ENCODE measurements at places on chromosomes 5 and 9.

- no peak for DNase-seq
Observed at GRCh38 chr5:68818870-68819269, 274.9 kb upstream of the SLC30A5 start.

GRCh38 chr5:1007221-1007680 lies 1.4 kb upstream of the NKD2 start:
- DNase-seq = no peak

DNA sequence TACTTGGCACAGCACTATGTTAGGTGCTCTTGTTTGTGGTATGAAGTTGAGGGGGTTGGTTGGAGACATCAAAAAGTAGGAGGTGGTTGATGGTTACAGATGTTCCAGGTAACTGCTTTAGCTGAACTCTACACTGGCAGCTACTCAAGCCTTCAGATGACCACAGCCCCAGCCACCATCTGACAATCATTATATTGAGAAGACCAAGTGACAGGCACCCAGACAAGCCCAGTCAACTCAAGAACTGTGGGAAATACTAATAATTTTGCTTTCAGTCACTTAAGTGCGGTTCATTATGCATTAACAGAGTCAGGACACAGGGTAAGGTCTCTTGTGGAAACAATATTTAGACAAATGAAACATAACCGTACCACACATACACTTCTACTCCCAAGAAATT lies 38.9 kb upstream of the SLIT3 start:
- no peak for DNase-seq

- DNase-seq = no peak
Observed at GRCh38 chr9:28539434-28540070, 966.3 kb upstream of the C9orf72 start.

DNA sequence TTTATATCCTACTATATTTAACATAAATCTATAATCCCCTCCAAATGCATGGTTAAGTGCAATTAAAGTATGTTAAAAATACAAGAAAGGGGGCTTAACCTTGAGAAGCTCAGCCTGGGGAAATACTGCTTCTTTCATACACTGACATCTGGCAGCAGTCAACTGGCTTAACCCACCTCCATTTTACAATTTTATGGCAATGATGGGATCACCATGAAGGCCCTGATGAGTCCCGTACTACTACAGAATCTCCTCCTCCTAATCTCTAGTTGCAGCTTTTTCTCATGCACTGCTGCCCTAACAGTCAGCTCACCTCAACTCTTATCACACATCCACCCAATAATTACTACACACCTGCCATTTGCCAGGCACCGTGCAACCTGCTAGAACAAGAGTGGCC lies 40.9 kb downstream of the ZNF608 start:
- no peak for DNase-seq

- no peak for DNase-seq
Observed at GRCh38 chr5:119288379-119289033, 67.3 kb upstream of the TNFAIP8 start.

DNA sequence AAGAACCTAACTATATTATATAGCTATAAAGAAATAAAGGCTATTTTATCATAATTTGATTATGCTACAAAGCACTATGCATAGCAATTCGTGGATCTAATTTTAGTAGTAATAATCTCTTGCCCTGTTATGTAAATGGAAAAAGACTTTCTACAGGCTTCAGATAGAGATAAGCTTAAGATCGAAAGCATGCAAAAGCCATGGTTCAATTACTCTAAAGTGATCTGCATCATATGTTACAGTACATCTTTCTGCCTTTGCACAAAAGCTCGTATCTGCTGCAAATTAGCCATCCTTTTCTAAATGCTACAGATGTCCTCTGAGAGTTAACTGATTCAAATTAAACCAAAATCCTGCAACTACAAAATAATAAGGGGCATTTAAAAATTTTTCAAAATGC lies 234.8 kb upstream of the TMEM161B start:
- DNase-seq = no peak

- peak; percentile 60 for DNase-seq
Observed at GRCh38 chr9:91207729-91208418, 153.8 kb downstream of the AUH start.

GRCh38 chr9:127586537-127586936 lies 25.5 kb upstream of the STXBP1 start:
- DNase-seq = peak; percentile 47

DNA sequence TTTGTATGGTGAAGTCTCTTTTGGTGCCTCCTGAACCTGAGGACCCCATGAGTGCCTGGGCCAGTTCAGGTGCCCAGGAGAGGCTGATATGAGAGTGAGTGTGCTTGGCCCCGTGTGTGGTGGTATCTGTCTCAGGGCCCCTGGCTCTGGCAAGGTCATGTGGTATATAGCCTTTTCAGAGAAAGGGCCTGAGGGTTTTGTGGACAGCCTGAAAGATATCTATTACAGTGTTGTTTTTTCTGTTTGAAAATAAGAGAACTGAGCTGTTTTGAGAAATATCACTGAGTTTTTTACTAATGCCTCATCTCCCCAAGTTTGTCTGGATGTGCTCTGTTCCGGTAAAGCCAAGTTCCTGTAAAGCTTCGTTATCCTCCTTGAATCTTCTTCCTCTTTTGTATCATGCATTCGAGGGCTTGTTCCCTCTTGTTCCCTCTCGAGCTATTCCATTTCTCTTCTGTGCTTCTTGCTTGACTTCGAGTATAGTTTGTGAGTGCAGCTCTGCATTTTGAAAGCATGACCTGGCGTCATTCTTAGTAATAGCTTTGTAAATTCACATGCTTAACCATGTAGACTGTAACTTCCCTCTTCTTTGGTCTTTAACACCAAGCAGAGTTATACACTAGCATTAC lies 122.3 kb downstream of the MAST4 start:
- no peak for DNase-seq

DNA sequence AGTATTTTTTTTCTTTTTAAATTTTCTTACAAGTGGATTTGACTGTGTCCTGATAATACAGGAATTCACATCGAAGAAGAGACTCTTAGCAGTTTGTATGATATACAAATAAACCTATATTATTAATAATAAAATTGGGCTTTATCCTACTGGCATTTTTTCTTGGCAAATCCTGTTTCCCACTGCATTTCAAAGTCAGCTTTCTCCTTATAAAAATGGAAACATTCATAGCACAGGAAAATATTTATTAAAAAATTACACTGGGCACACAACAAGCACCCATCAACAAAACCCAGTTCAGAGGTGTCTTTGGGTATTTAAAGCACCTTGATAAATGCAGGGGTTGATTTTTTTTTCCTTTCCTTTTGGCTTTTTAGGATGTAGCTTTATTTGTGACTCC lies 200.9 kb downstream of the MEF2C start:
- DNase-seq = no peak

DNA sequence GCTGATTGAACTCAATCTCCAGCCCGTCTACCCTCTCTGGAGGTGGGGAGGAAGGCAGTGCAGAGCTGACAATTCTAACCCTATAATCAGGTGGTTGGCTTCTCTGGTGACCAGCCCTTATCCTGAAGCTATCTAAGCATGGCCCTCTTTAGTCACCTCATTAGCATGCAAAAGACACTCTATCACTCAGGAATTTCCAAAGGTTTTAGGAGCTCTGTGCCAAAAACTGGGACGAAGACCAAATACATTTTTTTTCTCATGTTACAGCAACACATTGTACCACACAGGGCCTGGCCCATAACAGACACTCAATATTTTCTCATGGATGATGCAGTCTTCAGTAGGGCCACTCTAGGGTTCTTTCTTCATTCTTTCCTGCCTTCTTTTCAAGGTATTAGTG lies 118.8 kb upstream of the VLDLR start:
- no peak for DNase-seq

DNA sequence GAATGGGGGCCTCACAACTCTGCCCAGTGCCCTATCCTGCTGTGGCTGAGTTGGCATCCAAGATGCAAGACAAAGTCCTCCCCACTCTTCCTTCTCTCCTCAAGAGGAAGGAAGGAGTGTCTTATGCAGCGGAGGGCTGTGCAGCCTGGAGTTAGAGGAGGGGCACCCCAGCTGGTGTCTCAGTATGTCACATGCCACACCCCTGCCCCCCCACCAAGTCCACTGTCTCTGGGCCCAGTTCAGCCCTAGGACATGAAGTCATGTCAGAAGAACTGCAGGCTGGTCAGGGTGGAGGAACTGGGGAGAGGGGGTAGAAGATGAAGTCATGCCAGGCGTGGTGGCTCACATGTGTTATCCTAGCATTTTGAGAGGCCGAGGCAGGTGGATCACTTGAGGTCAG lies 28.0 kb upstream of the SLC28A3 start:
- DNase-seq = no peak

DNA sequence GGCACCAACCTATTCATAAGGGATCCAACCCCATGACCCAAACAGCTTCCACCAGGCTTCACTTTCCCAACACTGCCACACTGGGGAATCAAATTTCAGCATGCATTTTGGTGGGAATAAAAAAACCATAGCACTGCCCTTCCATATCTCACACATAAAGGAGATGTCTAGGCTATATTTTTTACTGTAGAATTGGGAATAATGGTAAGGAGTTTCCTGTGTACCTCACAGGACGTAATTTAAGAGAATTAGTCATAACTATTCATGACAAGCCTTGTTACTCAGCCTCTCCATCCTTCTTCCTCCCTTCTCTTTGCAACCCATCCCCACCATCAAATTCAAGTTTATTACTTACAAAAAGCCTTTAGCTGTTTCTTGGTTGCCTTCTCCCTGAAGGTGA lies 352.1 kb downstream of the MLLT3 start:
- peak; percentile 19 for DNase-seq

DNA sequence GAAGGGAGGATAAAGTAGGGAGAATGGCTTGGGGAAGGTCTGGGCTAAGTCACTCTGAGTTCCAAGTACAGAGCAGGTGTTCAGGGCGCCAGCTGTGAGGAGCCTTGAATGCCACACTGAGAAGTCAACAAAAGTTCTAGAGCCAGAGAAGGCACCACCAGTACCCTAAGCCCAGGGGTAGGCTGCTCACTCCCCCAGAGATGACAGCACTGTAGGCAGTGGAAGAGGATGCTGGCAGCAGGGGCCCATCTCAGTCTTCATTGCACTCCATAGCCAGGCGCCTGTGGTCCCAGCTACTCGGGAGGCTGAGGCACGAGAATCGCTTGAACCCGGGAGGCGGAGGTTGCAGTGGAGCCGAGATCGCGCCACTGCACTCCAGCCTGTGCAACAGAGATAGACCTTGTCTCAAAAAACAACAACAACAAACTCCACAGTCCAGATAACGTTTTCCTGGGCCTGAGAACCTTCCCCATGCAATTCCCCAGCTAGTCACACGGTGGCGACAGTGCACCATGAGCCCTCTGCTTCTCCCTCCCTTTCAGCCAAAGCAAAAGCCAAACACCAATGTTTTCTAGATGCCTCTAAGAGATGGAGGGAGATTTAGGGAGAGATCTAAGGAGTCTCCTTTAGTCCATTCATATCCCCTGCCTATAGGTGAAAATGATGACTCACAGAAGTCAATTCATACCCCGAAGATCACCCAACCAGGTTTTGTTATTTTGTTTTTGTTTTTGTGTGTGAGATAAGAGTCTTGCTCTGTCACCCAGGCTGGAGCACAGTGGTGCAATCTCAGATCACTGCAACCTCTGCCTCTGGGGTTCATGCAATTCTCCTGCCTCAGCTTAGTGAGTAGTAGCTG lies 19.8 kb upstream of the NSD1 start:
- DNase-seq = peak; percentile 32

DNA sequence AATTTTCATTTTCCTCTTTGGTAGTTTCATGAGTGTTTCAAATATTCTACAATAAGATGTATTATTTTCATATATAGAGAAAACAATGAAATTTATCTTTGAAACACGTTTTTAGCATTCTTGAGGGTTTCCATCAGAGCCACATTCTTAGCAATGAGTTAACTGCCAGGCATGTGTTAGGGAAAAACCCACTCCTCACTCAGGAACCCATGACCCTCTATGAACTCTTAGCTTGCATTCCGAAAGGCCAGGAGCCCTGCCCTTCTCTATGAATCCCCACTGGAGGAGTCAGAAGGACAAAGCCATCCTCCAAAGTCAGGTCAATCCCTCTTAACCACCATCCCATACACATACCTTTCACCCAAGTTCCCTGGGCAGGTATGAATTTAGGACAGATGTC lies 57.5 kb downstream of the ADAMTS12 start:
- DNase-seq = no peak

DNA sequence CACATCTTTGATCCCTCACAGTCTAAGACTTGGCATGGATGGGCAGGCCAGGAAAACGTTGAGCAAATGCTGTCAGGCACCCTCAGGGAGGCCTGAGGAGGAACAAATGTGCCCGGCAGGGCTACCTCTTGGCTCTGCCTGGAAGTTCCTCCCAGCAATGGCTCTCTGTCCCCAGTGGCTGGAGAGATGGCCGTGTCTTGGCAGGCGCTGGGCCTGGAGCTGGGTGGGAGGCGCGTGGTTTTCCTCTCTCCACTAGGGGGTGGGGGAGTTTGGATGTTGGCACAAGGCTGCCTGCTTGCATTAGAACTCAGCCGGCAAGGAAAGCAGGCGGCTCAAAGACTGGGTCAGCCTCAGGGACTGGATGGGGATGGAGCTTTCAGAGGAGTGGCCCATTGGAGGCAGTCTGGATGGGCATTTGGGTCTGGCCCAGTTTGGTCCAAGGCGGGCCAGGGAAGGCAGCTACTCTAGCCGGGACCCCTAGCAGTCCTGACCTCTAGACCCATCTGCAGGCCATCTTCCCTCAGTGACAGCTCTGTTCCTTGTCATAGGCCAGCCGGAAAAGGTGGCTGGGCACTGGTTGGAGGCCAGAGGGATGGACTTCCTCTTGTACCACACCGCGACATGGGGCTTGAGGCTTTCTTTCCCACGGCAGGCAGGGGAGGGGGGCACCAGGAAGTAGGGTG lies 68.2 kb upstream of the STC2 start:
- DNase-seq = no peak

DNA sequence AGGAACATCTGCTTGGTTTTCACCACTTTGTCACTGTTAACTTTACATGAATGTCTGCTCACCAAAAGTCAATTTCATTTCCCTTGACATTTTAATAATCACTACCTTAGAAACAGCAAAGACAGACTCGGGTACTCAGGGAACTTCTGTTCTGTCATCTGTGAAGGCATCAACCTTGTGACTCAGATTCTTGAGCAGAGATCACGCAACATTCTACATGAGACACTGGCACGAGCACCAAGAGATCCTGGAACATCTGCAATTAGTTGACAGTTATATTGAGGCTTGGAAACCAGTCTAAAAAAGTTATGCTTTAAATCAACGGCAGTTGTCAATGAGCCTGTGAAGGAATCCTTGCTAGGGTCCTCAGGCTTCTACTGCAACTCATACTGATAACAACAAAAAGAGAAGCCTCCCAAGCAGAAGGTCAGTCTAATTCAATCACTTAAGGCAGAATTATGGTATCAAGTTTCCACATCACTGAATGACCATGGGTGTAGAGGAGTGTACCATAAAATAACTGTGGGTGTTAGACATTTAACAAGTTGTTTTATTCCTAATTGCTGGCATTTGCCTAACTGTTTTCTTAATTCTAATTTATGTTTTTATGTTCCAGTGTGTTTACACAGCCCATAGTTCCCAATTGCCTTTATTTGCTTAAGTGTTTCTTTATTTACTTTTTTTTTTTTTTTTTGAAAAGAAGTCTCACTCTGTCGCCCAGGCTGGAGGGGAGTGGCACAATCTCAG lies 3.3 kb upstream of the PBX3 start:
- DNase-seq = peak; percentile 30

GRCh38 chr5:93909356-93909755 lies 168.0 kb upstream of the POU5F2 start:
- no peak for DNase-seq

GRCh38 chr5:178580271-178580955 lies 9.8 kb downstream of the COL23A1 start:
- DNase-seq = no peak

- DNase-seq = no peak
Observed at GRCh38 chr5:127562252-127562651, 44.8 kb downstream of the PRRC1 start.
